Fibroblast of skin of left quadriceps (primary cell): ENCODE measurements at places on chromosomes 2 and 18.
A peak's percentile ranks its signal among the peaks of the same experiment; 100 is the strongest.

DNA sequence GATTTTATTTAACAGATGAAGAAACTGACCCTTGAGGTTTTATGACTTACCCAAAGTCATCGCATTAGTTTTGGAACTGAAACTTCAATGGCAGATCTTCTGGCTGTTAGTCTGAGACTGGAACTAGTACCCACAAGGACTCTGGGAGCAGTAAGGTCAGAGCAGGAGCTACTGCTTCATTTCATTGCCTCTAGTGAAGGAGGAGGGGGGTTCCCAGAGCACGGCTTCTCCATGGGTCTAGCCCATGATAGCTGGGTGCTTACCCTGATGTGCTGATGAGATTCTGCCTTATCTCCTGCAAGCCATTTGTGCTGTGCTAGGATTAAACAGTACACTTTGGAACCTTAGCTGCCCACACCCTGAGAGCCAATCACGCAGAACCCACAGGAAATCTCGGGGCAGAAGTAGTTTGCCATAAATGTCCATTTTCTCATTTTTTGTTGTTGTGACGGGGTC lies 5.4 kb upstream of the RNASEH1 start:
- no peak for DNase-seq

DNA sequence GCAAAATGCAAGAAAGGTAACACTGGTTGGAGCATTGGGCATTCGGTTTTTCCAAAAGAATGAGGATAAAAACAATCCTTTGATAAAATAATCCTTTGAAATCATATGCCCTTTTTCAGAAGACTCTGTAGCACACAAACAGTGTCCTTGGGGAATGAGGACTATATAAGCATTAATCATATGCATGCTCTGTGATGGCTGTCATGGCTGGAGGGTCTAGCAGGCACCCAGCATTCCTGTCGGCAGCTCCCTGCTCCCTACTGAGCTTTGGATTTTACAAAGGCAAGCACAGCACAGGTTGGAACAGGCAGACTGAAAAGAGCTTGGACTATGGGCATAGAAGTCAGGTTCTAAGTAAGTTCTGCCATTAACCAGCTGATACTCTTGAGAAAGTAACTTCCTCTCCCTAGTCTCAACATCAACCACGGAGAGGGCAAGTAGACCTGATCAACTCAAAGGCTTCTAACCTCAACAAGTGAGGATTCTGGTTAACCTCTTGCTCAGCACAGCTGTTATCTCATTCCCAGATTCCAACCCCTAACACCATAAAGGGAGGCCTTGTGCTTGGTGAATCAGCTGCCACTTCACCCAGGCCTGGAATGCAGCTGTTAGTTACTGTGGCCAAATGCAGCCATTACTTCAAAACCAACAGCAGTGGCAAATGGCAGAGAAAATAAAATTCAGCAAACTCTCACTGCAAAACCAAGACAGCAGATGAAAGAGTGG lies 29.5 kb downstream of the GALNT14 start:
- DNase-seq, result no peak

GRCh38 chr2:61799099-61799498 lies 54.8 kb downstream of the FAM161A start:
- no peak for DNase-seq

GRCh38 chr2:23806201-23806600 lies 120.7 kb downstream of the ATAD2B start:
- DNase-seq, result no peak

DNA sequence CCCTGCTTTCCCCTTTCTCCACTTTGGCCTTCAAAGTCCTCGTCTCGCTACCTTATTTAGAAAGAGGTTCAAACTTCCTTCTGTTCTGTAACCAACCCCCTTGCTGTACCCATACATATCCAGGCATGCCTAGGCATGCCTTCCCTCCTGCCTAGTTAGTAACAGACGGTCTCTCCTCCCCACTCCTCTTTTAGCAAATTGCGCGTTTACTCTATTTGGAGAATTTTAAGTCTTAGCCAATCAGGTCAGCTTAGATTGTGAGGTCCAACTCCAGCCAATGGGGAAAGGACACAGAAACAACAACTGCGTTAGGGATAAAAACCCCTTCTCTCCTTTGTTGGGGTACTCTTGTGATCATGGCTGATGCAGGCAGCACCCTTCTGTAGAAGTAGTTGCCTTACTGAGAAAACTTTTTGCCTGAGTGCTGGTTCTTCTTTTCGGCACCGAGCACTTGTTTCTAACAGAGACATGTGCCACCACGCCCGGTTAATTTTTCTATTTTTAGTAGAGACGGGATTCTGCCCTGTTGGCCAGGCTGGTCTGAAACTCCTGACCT lies 85.9 kb upstream of the FOXI3 start:
- no peak for DNase-seq

GRCh38 chr2:48397846-48398245 lies 132.1 kb upstream of the STON1 start:
- no peak for DNase-seq

GRCh38 chr2:101150306-101151145 lies 656 bp downstream of the TBC1D8 start:
- no peak for DNase-seq

- peak; percentile 42 for DNase-seq
These were observed 23.0 kb upstream of the SMAD2 start for GRCh38 chr18:47953471-47953931.

DNA sequence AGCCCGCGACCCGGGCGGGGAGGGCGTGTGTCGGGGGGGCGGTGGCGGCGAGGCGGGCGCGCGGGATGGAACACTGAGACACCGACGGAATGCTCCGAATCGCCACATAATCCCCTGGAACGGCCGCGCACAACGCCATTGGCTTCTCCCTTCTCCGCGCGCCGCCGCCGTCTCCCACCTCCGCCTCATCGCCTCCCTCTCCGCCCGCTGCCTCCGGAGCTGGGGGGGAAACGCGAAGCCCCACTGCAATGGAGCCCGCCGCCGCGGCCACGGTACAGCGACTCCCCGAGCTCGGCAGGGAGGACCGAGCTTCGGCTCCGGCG lies at the start of gene PHLPP1:
PHLPP1 (plus strand) TSS at position 106 of the 323 bp plus-strand sequence; CDS start at position 249, 143 bp downstream.
- no peak for DNase-seq

DNA sequence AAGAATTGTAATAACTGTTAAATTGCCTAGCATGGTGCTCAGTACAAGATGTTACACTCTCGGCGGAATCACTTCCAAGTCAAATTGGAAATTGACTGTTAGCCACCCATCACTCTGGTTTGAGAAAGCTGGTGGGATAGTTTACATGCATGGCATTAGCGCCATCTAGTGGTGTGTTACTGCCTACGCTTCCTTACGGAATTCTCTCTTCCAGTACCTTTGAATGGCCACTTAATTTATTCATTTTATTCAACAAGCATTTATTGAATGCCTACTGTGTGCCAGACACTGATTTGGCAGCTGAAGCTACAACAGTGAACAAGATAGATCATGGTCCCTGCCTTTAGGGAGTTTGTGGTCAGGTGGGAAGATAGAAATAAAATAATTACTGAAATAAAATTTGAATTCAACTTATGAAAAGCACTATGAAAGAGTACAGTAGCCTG lies 171.2 kb downstream of the TMEM247 start:
- DNase-seq, result no peak

- peak; percentile 29 for DNase-seq
These were observed 38.0 kb downstream of the CYP1B1 start for GRCh38 chr2:38037757-38038621.

GRCh38 chr18:21444465-21445212 lies 155.9 kb downstream of the ESCO1 start:
- peak; percentile 23 for DNase-seq

- DNase-seq, result no peak
These were observed 16.8 kb downstream of the AFF3 start for GRCh38 chr2:100125626-100126025.

DNA sequence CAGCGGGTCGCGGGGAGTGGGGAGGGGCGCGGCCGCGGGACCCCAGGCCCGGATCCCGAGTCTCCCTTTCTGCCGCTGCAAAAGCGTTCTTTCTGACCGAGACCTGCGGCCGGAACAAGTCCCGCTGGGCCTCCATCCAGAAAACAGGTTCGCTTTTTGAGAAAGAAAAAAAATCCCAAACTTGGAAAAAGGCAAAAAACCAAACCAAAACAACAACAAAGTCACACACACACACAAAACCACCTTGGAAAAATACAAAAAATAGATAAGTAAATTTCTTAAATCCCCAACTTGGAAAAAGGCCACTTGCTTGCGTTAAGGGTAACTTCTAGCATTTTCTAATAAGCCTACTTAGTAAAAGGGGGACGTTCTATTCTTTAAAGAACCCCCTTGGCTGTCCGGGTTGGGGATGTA lies 250 bp upstream of the CHST10 start:
- DNase-seq, result no peak

DNA sequence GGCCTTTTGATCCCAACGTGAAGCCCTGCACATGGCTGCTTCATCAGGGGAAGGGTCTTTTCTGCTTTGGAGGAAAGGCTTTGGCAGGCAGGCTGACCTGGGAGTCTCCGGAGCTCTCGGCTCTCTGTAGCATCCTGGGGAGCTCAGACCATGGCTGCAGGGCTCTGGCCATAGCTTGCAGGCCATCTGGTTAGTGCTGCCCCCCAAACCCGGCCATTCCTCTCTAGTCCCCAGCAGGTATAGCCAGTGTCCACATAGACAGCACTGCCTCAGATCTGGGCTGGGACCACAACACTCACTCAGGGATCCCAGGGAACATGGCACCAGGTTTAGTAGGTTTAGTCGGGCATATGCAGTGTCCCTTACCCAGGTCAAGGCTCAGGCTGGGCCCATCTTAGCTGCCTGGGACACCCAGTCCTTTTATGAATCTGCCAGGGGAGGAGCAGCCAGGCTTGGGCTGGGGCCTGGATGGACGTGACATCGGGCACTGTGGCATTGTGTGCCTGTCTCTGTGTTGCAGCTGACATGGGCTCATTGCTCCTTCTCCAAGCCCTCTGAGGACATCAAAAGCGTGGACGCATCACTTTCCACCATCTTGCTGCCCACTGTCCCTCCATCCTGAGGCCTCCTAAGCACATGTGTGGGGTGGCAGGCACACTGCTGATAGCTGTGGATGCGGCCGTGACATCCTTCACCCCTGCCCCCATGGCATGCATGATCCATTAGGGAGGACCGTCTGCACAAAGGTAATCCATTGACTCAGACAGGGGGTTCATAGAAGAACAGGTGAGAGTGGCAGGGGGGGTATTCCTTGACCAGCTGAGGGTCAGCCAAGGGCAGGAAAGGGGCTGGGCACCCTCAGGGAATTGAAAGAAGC lies 19.2 kb upstream of the GPR35 start:
- DNase-seq, result no peak

GRCh38 chr2:66084948-66085590 lies 349.9 kb upstream of the MEIS1 start:
- DNase-seq, result no peak

GRCh38 chr2:4973973-4974372 lies 718.2 kb upstream of the SOX11 start:
- no peak for DNase-seq

GRCh38 chr2:128289439-128289838 lies 29.2 kb downstream of the HS6ST1 start:
- DNase-seq, result no peak

DNA sequence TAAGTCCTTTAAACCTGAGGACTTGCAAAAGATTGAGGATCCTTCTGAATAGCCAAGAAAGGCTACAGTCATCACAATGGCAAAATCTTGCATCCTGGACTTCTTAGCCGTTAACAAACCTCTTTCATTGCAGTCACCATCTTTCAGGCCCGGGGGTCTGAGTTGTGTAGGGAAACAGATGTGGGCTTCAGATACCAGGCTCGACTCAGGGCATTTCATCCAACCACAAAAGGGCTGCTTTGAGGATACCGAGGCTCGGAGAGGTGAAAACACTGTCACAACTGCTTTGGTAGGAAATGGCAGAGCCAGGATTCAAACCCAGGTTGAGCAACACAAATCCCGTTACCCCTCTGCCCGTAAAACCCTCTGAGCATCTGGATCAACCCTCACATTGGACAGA lies 147.4 kb downstream of the TFCP2L1 start:
- no peak for DNase-seq

DNA sequence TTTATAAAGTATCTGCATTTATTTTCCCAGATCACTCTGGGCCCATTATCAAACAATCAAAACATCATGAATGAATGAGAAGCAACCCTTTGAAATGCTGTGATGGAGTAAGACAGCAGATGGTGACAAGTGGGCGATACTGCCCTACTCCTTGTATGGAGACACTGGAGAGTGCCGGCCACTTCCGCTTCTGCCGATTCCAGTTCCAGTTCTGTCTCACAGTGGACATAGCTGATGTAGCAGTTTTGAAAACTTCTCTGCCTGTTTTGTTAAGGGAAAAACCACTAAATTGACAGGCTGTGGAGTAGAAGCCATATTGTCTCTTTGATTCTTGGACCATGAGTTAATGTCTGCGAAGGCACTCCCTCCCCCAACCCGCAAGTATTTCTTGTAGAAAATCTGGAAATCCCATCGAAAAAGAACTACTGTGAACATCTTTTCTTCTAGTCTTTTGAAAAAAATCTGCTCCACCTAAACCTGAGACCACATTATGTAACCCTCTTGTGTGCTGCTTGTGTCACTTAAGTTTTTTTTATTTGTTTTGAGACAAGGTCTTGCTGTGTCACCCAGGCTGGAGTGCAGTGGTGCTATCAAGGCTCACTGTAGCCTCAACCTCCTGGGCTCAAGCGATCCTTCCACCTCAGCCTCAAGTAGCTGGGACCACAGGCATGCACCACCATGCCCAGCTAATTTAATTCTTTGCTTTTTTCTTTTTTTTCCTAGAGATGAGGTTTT lies 133.5 kb downstream of the TANC1 start:
- no peak for DNase-seq

GRCh38 chr18:79787527-79787864 lies 10.2 kb upstream of the KCNG2 start:
- DNase-seq, result no peak
